Fibroblast of gingiva (primary cell): ENCODE measurements at places on chromosomes 7 and 10.

- DNase-seq = no peak
These were observed 176.2 kb upstream of the PLXNA4 start for GRCh38 chr7:132752431-132752830.

DNA sequence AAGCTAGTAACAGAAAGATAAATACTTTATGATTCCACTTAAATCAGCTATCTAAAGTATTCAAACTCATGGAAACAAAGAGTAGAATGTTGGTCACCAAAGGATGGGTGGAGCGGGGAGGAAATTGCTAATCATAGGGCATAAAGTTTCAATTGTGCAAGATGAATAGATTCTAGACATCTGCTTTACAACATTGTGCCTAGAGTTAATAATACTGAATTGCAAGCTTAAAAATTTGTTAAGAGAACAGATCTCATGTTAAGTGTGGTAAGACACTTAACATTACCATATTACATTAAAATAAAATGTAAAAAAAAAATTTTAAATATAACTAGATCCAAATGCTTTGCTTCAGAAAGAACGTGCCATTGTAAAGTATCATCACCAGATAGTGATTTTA lies 411.1 kb upstream of the MBL2 start:
- DNase-seq = no peak

DNA sequence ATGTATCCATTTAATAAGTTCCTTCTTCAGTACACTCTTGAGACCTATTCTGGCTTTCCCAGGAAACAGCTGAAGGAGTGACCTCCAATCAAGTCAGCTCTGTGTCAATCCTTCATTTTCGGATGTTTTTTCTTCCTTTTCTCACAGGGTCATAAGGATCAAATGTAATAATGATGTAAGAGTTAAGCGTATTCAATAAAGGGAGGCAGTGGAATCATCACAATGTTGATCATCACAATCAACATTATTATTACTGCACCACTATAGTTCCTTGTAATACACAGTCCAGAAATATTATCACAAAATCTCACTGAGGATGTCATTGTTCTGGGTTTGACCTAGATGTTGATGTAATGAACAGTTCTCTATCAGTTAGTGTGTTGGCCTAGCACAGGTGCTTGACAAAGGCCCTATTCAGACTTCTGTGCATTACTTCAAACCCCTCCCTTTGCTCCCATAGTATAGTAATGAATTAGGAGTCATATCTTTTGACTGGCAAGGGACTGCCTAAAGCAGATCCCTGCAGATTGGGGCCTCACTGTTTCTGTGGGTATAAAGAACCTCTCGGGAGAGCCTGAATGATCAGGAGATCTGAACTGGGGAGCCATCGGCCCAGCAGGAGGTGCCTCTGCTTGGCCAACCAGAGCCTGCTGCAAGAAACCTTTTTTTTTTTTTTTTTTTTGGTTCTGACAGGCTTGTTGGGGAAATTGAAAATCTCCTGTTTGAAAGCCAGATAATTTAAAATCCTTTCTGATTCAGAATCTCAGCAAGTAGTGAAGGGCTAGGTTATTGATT lies 100.6 kb downstream of the KAT6B start:
- no peak for DNase-seq

GRCh38 chr7:86747698-86748097 lies 104.0 kb downstream of the GRM3 start:
- DNase-seq = no peak

DNA sequence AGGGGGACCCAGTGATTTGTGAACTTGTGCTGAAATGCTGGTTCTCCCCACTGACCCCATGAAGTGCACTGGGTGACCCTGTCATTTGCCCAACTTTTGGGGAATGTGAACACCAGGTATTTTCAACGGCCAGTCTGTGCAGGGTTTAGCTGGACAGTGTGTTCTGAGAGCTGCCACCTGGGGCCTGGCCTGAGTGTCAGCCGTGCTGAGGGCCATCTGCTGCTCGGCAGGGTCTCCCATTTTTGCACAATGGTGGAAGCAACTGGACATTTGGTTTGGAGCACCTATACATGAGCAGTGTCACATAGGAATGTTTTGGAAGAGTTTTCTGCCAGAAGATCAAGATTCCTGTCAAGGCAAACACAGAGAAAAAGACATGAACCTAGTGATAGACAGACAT lies 5.2 kb downstream of the CHN2 start:
- DNase-seq = no peak

DNA sequence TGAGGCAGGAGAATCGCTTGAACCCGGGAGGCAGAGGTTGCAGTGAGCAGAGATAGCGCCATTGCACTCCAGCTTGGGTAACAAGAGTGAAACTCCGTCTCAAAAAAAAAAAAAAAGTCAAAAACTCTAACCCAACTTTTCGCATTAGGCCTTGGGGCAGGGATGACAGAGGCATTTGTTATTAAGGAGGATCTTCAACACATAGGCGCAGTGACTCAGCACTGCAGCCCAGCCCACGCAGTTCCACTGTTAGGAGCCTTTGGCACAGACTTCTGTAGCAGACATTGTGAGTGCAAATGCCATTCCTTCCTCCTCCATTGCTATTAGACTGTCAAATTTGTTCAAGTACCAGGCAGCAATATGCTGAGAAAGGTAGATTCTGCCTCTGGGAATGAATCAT lies 43.1 kb upstream of the KLHL7 start:
- peak; percentile 17 for DNase-seq

GRCh38 chr10:121536310-121536913 lies 61.8 kb downstream of the FGFR2 start:
- DNase-seq = no peak

- DNase-seq = no peak
These were observed 667 bp upstream of the TMEM120A start for GRCh38 chr7:75995052-75995471.

DNA sequence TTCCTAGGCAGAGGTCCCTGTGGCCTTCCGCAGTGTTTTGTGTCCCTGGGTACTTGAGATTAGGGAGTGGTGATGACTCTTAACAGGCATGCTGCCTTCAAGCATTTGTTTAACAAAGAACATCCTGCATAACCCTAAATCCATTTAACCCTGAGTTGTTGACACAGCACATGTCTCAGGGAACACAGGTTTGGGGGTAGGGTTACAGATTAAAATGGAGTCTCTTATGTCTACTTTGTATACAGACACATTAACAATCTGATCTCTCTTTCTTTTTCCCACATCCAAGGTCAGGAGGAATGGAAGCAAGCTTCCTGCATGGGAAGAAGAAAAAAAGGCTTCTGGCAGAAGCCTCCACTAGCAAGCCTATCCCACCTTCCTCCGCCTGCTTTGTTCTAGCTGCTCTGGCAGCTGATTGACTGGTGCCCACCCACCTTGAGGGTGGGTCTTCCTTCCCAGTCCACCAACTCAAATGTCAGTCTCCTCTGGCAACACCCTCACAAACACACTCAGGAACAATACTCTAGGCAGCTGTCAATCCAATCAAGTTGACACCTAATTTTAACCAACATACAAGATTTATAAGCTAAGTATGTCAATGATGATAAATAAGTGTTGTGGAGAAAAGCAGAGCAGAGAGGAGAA lies 176.5 kb upstream of the CCZ1B start:
- DNase-seq = no peak

DNA sequence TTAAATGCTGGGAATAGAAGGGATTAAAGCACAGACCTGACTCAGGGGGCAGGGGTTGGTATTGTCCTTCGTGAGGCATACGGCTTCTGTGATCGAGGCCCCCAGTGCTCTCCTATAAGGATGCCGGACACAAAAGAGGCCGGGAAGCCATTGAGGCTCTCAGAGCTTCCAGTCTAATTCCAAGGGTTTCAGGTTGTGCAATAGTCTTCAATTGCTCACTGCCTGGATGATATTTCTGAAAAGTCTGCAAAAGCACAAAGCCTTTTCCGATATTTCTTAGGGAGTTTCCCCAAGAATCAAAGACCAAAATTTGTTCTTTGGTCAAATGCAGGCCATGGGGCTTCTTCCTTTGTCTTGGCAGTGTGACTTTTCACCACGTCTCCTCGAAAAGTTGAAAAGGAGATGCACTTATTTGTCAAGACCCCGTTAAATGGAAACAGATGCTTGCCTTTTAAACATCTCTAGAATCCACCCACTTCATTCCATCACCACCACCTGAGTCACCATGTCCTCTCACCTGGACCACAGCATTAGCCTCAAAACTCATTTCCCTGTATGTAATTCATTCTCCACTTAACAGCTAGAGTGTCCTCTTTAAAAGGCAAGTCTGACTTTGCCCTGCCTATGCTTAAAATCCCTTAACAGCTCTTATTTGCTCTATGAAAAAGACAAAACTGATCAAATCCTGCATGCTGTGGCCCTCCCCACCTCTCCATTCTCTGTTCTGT lies 134.8 kb upstream of the NAMPT start:
- no peak for DNase-seq

DNA sequence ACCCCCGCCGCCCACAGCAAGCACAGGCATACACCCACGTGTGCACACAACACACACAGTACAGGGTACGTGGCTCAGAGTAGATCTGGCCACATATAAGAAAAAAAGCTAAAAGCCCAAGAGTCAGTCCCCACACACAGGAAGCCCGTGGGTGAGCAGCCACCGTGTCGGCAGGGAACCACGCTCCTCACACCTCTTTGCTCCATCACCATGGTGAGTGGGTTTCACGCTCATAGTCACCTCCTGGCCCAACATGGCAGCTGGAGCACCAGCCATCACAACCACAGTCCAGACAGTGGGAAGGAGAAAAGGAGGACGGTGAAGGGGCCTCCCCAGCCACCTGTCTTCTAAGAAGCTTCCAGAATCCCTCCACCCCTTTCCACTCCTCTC lies 76.0 kb upstream of the PDGFA start:
- DNase-seq = no peak

- DNase-seq = no peak
These were observed 11.3 kb downstream of the TFR2 start for GRCh38 chr7:100630066-100630465.

DNA sequence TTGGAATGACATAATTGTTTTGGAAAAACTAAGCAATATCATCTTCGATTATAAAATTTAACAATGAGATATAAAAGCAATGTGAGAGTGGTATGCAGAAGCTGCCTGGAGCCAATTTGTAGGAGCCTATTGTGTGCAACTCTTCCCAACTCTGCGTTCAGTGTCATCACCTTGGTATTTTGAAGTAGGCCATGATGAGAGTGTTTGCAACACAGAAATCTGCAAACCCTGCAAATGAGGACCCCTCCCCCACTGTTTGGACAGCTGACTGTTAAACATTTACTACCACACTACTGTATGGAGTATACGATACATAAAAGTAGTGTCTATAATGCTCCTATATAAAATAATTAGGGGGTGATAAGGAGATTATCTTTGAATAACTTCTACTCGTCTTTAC lies 531.3 kb downstream of the ATRNL1 start:
- no peak for DNase-seq

GRCh38 chr7:157775560-157776332 lies 438.9 kb downstream of the DNAJB6 start:
- no peak for DNase-seq

GRCh38 chr10:106958589-106959361 lies 205.7 kb downstream of the SORCS1 start:
- no peak for DNase-seq

DNA sequence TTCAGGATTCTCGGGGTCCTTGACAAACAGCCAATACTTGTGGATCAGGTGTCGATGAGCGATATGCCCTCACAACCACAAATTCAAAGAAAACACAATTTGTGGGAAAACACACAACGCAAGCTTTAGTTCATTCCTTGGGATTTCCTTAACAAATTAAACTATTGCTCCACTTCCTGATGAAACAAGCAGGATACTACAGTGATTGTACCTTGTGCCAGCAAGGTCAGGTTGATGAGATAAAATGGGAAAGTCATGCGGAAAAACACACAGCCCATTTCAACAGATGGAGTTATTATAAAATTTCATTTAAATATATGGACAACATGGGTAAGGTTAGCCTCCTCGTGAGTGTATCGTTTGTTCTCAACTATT lies 8.8 kb upstream of the RHOBTB1 start:
- no peak for DNase-seq

DNA sequence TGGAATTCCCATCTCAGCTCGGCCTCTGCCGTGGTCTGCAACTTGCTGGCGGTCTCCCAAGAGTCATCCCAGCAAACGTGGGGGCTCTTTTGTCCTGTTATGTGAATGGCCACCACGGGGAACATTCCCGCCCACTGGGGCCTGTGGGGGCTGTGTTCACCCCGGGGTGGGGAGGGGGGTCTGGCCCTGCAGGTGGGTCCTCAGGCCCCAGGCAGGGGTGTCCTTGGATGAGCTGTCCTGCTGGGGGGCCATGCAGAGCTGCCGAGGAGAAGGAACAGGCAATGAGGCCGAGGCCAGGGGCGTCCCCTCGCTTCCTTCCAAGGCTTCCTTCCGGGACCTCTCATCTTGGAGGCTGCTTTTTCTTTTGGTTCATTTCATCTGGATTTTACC lies 24.4 kb upstream of the PITRM1 start:
- no peak for DNase-seq

DNA sequence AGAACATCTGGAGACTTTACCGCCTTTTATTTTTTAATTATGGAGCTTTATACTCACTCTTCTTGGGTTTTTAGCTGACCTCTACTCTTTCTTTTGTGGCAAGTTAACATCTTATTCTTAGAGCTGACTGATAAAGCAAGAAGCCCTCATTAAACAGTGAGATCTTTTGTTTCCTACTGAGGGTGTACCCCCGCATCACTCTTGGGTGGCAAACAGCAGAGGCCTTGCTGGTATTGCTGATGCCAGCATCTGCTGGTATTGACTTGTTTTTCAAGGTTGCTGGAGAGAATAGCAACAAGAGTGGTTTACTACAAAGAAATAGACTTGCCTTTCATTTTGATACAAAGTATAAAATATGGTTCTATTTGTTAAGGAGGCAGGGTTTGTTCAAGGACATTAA lies 154.7 kb downstream of the ARID5B start:
- no peak for DNase-seq

DNA sequence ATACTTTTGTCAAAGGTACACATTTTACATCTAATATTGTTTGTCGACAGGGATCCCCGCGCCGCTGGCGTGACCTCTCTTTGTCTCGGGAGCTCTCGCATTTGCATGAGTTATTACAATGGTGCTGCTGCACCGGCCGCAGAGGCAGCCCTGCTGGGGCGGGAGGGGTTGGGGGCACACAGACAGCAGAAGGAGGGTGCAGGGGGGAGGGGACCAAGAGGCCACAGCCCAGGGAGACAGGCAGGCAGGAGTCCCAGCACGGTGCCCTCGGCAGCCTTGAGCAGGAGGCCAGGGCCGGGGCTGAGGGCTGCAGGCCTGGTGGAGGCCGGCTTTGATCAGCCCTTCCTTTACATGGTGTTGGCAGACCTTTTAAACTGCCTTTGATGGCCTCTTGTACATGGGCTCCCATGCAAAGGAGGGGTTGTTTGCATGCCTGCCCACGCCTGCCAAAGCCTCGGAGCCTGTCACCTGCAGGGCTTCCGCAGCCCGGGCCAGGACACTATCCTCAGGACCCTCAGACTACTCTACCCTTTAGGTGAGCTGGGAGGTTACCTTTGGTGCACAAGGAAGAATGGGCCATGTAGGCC lies 95.5 kb downstream of the EBF3 start:
- DNase-seq = no peak

- DNase-seq = peak; percentile 98
These were observed 92.0 kb upstream of the INSIG1 start for GRCh38 chr7:155205368-155206317.
